ENCODE measurements at places on chromosomes 2 and 18. TPM values are rescaled to one million over a fixed set of nuclear protein-coding genes. Genes with fewer than 3 reads are reported as not detected.

The DPP10 gene
- total RNA-seq = not detected

The MDH1 gene
- 125 TPM for total RNA-seq

The C2orf78 gene
- total RNA-seq = not detected

The CHST9 gene
- total RNA-seq = not detected

The ERBB4 gene
- not detected for total RNA-seq

The PARD3B gene
- 2.4 TPM for total RNA-seq

The SCN7A gene
- total RNA-seq = not detected

The IL1RN gene
- not detected for total RNA-seq

The PAX8 gene
- total RNA-seq = 1.9 TPM

The SLC30A3 gene
- 0.06 TPM for total RNA-seq

The CHRNA1 gene
- total RNA-seq = not detected

The OSBPL6 gene
- total RNA-seq = 4.1 TPM

The TXNDC2 gene
- not detected for total RNA-seq

The BCL2 gene
- 3.4 TPM for total RNA-seq

The RAB17 gene
- 0.81 TPM for total RNA-seq

The ARHGAP15 gene
- total RNA-seq = not detected

The TLX2 gene
- not detected for total RNA-seq

The ROCK2 gene
- 26.8 TPM for total RNA-seq

The FOXD4L1 gene
- 0.15 TPM for total RNA-seq

The IL37 gene
- total RNA-seq = not detected

The HPCAL1 gene
- total RNA-seq = 15.3 TPM

The HSBP1L1 gene
- 4.4 TPM for total RNA-seq

The ZBTB7C gene
- total RNA-seq = 0.29 TPM

The APCDD1 gene
- total RNA-seq = 63.5 TPM

The IKZF2 gene
- 7.6 TPM for total RNA-seq

The ADAM23 gene
- total RNA-seq = 5.7 TPM

The RGPD4 gene
- total RNA-seq = not detected

The L3MBTL4 gene
- not detected for total RNA-seq

The LOXL3 gene
- total RNA-seq = 21.8 TPM

The AQP12A gene
- total RNA-seq = not detected

The NEU2 gene
- not detected for total RNA-seq

The COL4A3 gene
- 4.2 TPM for total RNA-seq

The PXDN gene
- total RNA-seq = 239 TPM

The ASTL gene
- total RNA-seq = not detected

The TFCP2L1 gene
- not detected for total RNA-seq

The ABCB11 gene
- 0.37 TPM for total RNA-seq

The TMEM169 gene
- not detected for total RNA-seq

The MFF gene
- total RNA-seq = 157 TPM

The C2orf66 gene
- total RNA-seq = 0.56 TPM

All from cardiac ventricle fibroblast (primary cell).